Endothelial cell (in vitro differentiated cells): ENCODE measurements at places on chromosomes 11 and 22.

GRCh38 chr11:120079750-120080610 lies 57.9 kb downstream of the TRIM29 start:
- peak; percentile 48 for DNase-seq

DNA sequence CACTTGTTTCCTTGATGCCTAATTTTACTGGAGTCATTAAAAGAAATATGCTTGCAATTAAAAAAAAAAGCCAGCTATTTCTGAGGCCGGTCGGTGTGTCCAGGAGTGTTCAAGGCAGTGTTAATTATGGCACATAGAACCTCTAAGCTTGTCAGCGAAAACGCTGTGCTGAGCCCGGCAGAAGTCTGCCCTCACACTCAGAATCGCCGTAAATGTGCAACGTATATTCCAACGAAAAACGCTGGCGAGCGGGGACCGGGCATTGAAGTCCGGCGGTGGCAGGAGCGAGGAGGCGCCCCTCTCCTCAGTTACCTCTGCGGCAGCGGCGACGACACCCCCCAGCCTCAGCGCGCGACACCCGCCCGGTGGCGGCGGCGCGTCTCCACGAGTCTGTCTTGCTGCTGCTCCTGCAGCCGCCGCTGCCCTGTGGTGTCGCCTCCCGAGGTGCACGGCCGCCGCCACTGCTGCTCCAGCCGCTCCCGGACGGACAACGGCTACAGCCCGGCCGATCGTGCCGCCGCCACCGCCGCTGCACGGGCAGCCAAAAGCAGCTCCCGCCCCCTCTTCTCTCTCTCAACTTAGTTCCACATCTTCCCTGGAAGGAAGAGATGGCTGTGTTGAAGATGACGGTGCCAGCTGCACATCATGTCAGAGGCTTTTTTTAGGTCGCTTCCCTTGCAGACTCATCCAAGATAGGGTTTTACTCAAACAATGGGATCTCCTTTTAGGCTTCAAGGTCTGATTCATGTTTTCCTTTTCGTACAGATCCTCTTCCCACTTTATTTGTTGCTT lies 56.0 kb downstream of the JAM3 start:
- peak; percentile 48 for DNase-seq

DNA sequence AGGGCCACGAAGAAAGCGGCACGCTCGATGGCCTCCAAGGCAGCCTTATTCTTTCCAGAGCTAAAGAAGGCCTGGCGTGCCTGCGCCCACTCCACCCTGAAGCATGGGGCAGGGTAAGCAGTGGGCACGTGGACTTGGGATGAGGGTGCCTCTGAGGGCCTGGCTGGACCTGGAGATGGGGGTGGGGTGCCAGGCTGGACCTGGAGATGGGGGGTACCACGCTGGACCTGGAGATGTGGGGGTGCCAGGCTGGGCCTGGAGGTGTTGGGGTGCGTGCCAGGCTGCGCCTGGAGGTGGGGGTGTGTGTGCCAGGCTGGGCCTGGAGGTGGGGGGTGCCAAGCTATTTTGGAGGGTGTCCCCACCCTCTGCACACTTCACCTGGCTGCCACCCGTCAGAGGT lies 5.3 kb downstream of the CPT1B start:
- no peak for DNase-seq

DNA sequence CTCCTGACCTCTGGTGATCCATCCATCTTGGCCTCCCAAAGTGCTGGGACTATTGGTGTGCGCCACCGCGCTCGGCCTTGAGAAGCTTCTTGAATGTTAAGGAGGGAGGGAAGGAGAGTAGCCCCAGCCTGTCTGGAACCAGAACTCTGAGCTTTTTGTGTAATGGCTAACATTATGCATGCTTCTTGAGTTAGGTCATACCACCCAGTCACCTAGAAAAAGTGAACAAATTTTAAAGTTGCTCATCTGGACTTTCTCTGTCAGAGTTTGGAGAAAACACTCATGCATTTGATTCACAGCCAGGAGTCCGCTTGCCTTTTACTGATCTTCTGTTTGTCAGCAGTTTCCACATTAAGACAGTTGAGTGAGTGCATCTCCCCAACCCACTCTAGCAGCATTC lies 82.1 kb downstream of the PPP6R3 start:
- no peak for DNase-seq

GRCh38 chr22:19678949-19679521 lies 35.3 kb upstream of the SEPTIN5 start:
- DNase-seq = no peak
